ENCODE measurements at places on chromosomes 2 and 18. TPM values are rescaled to one million over a fixed set of nuclear protein-coding genes. Genes with fewer than 3 reads are reported as not detected.

DNA sequence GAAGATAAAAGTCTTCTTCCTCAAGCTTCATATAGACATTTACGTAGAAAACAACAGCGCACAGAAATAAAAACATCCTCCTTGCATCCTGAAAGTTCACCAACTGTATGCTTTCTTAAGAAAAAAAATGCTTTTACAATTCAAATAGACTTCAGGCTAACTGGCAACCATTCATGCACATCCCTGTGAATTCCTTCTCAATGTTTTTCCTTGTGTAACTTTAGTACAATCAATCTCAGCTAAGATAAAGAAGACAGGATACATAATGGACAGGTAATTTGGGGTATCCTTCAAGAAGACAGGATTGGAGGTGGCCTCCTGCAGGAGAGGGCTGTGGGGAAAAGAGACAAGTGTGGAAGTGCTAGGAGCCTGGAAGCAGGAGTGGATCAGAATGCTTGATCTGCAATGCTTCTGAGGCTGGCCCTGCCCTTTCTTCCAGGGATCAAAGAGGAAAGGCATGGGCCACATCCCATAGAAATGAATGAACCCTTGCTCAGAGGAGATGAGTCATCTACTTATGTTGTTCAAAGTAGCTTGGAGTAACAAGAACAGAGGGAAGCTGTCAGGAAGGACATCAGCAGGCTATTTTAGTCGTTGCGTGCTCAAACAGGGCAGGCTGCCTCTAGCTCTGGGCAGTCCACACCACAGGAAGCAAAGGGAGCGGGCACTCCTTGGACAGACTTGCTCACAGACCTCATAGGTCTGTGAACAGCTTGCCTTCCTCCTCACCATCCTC is 126.6 kb downstream of the TMEM131 start:
- peak; percentile 71 for DNase-seq

- peak; percentile 11 for DNase-seq
Measured at GRCh38 chr2:10170256-10170655, 47.7 kb downstream of the RRM2 start.

The CDK15 gene
- total RNA-seq = not detected

The LBX2 gene
- 0.76 TPM for total RNA-seq

DNA sequence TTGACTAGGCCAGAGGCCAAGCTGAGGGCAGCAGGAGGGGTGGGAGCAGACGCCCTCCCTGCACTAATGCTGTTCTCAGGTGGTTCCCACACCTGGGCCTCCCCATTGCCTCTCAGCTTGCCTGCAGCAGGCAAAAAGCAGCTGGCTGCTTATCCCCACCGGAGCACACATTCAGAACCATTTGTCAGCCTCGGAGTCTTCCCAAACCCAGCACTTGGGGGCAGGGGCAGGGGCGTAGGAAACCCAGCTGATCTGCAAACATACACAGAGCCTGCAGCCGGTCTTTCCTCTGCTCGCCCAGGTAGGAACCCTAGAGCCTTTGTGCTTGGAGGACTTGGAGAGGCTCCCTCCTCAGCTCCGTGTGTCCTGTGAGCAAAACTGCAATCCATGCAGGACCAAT is 249.8 kb downstream of the CYP26B1 start:
- DNase-seq = no peak

GRCh38 chr18:10023853-10024570 is 110.2 kb downstream of the VAPA start:
- DNase-seq = no peak

The SCN2A gene
- total RNA-seq = not detected

The PTPRN gene
- total RNA-seq = not detected

DNA sequence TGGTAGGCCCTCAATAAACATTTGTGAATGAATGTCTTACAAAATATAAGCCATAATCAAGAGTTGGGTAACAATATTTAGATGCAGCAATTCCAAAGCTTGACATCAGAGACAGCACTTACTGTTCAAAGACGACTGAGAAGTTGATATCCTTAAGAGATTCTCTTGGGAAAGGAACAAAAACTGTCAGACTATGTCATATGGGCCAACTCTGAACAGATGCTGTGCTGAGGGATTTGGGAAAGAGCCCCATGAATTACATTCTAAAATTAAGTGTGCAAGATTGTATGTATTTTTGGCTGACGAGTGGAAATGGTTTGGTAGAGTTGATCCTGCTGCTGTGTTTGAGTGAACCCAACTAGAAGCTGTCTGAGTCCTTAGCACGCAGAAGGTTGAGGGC is 250.7 kb upstream of the LINC00305 start:
- no peak for DNase-seq

- DNase-seq = no peak
Measured at GRCh38 chr2:76393356-76393755, 682.6 kb upstream of the GCFC2 start.

DNA sequence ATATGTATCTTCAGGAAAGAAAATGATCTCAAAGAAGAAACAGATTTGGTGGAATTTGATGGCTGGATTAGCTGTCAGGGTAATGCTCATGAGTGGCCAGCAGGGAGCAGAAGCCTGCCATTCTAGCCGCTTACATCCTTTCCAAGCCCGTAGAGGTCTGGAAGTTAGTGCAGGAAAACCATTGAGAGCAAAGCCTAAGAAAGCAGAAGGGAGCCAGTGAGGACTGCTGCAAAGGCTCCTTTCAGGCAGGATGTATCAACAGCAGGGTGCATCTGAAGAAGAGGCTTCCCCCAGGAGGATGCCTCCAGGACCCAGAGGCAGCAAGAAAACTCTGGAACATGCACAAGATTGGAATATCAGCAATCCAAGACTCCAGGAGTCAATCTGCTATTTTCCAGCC is 22.9 kb upstream of the LBH start:
- peak; percentile 59 for DNase-seq

- DNase-seq = no peak
Measured at GRCh38 chr2:69213782-69214181, 173.2 kb downstream of the GFPT1 start.

- DNase-seq = no peak
Measured at GRCh38 chr2:16630463-16630862, 35.2 kb downstream of the CYRIA start.

DNA sequence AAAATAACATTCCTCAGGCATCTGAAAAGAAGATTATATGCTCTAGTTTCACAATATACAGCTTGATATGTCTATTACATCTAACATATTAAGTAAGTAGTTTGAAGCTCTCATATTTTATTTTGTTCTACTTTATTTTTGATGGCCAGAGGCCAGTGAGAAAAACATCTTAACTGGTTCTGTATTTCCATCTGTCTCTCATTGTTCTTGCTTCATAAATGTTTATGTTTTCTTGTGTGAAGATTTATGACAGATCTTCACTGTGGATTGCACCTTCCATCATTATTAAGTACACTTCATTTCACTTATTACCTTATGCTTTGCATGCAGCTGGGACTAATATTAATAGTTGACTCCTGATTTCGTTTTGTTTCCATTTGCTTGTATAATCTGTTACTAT is 511.2 kb downstream of the TSN start:
- DNase-seq = no peak

DNA sequence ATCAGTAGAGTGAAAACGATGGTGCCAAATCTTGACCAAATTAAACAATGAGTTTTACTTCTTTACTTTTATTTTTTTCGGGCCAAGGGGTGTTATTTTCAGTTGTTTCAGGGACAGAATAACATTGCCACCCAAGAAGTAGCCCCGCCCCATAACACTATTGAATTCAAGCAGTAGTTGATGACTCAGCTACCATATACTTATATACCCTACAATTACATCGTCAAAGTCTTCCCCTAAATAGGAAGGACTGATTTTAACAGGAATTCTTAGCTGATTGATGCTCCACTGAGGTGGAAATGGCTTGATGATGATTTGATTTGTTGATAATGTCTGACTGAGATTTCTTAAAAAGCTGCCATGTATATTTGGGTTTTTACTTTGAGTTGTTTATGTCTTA is 24.7 kb downstream of the LYPD6B start:
- peak; percentile 54 for DNase-seq

DNA sequence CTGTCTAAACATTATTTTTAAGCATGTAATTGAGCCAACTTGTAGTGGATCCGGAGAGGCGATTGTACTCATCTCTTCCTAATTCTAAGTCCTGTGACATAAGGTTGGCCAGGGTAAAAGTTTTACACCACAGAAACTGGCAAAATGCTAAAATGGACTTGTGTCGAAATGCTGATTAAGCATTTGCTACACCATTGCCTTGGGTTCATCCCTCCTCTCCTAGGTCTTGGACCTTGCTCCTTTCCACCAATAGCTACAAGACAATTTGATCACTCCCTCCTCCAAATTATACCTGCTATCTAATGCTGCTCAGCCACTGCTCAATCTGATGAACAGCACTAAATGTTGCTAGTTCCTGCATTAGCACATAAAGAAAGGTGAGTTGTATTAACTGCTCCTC is 132.7 kb upstream of the EPC2 start:
- no peak for DNase-seq

GRCh38 chr2:45220227-45220626 is 211.0 kb upstream of the SIX2 start:
- peak; percentile 47 for DNase-seq

DNA sequence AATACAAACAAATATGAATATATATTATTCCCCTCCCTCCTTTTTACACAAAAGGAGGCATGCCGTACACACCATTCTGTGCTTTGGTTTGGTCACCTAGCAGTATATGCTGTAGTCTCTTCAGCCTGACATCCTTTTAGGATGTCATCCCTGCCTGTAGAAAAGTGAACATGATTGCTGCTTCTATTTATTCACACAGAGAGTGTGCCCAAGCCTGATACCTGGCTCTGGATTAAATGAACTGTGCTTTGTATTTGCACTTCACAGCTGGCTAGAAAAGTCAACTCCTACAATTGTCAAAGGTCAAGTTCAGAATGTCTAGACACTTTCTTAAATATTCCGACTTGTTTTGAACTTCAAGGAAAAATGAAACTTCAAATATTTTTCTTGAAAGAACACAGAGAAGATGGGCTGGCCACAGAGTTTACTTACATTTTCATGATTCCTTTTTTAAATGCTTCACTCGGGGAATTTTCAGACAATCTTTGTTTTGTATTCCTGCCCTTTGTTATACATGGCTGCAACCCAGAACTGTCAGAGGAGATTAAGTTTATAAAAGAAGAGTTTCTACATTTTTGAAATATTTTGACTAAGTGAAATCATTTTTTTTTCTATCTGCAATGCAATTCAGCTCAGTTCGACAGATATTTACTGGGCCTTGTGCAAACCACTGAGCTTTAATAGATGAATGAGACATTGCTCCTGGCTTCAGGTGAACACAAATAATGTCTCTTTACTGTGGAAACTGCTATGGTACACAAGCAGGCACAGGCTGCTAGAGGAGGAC is 33.5 kb downstream of the DAPL1 start:
- no peak for DNase-seq

- DNase-seq = no peak
Measured at GRCh38 chr2:102116630-102117471, 25.7 kb upstream of the IL1R1 start.

The CFAP65 gene
- total RNA-seq = not detected

The SERPINB10 gene
- not detected for total RNA-seq

The TEX44 gene
- not detected for total RNA-seq

The TUBB8B gene
- not detected for total RNA-seq

DNA sequence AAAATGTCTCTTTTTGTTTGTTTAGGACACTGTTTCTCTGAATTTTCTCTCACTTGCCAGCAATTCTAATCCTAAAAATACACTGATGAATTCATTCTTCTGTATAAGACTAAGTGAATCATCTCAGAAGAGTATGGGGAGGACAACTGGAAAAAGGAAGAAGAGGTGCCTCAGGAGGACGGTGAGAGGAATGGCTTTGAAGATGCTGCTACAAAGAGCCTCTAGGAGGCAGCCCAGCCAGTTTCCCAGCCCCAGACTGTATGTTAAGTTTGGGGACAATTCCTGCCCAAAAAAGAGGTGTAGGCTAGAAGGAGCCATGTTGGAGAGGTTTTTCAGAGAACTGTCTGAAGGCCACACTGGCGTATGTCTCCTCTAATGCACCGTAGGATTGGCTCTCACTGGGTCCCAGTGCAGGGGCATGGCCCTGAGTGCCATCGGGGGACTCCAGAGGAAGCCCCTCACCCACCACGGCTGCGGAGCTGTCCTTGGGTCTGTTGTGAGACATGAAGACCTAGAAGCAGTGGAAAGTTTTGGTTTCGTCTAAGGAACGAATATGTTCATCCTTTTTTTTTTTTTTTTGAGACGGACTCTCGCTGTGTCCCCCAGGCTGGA is 3.1 kb upstream of the SDC1 start:
- no peak for DNase-seq

DNA sequence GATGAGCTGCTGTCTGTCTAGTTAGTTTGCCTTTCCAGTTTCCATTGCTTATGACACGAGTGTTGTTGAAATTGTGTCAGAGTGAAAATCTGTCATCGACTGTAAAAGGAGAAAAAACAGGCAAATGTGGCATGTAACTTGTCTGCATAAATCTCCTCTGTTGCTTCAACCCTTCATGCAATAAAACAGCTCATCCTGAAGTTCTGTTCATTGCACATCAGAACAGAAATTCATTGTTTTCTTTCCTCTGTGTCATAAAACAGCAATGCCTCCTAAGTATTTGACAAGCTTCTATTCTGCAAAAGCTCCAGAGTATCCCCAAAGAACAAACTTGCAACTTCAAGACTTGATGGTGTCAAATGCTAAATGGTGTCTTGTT is 432.1 kb downstream of the MEIS1 start:
- no peak for DNase-seq

The ELOA2 gene
- not detected for total RNA-seq

GRCh38 chr2:230636684-230637271 is 75.9 kb upstream of the CAB39 start:
- no peak for DNase-seq

- no peak for DNase-seq
Measured at GRCh38 chr2:51031021-51031780, 731 bp downstream of the NRXN1 start.

The SALL3 gene
- not detected for total RNA-seq

DNA sequence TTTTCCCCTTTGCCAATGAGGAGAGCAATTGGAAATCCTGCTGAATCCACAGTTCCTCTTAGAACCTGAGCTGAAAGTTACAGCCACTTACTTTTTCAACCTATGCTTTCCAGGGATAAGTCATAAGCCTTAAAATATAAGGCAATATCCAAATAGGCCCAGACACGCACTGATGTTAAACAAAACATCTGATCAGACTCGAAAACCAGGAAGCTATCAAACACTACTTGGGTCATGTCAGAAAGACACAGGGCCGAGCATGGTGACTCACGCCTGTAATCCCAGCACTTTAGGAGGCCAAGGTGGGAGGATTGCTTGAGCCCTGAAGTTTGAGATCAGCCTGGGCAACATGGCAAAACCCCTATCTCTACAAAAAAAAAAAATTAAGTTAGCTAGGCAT is 192.1 kb downstream of the SP3 start:
- DNase-seq = no peak

GRCh38 chr18:37042381-37042780 is 213.5 kb downstream of the KIAA1328 start:
- no peak for DNase-seq

Measured in PC-9 (cell line).